ENCODE measurements at places on chromosomes 2 and 18. TPM values are rescaled to one million over a fixed set of nuclear protein-coding genes. Genes with fewer than 3 reads are reported as not detected.

DNA sequence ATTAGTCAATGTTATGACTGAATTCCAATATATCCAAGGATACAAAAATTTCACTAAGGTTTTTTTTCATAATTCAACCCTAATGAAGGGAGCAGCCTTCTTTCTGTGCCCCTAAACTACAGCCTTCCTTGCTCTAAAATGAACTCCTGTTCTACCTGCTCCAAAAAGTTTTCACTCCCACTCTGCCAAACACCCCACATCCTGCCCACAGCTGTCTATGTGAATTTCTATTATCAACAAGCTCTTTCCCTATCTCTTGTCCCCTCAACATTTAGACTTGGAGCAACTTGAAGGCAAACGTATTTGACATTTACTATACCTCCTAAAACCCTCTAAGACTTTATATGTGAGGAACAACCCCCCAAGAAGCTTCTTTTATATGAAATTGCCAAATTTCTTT is 2.5 kb downstream of the STAT4 start:
- no peak for DNase-seq

- DNase-seq, result no peak
These were observed 96.8 kb downstream of the ERBB4 start for GRCh38 chr2:212441821-212442220.

- no peak for DNase-seq
These were observed 118.3 kb upstream of the NETO1 start for GRCh38 chr18:72986103-72986502.

The ABCB11 gene
- total RNA-seq, result not detected

- no peak for DNase-seq
These were observed 131.9 kb upstream of the ALKAL2 start for GRCh38 chr2:419687-420317.

The SPATA3 gene
- not detected for total RNA-seq

GRCh38 chr2:48600204-48600813 is 17.3 kb upstream of the GTF2A1L start:
- DNase-seq, result peak; percentile 78

- no peak for DNase-seq
These were observed 116.5 kb upstream of the REG3G start for GRCh38 chr2:78908973-78909372.

DNA sequence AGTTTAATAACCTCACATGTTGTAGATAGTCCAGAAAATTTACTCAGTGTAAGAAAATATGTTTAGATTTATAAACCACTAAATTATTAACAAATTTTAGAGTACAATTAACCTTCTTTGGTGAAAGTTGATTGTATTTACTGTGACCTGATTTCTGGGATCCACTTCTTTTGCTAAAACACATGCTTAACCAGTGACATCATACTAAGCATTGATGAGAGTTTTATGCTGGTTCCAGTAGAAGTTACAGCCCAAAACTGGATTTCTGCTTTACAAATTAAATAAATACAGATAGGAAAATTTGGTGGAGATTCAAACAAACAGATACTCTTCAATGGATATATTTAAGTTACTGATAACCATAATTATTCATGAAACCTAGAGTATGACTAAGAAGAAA is 40.9 kb downstream of the RBBP8 start:
- DNase-seq, result no peak

The SKOR2 gene
- total RNA-seq, result not detected

DNA sequence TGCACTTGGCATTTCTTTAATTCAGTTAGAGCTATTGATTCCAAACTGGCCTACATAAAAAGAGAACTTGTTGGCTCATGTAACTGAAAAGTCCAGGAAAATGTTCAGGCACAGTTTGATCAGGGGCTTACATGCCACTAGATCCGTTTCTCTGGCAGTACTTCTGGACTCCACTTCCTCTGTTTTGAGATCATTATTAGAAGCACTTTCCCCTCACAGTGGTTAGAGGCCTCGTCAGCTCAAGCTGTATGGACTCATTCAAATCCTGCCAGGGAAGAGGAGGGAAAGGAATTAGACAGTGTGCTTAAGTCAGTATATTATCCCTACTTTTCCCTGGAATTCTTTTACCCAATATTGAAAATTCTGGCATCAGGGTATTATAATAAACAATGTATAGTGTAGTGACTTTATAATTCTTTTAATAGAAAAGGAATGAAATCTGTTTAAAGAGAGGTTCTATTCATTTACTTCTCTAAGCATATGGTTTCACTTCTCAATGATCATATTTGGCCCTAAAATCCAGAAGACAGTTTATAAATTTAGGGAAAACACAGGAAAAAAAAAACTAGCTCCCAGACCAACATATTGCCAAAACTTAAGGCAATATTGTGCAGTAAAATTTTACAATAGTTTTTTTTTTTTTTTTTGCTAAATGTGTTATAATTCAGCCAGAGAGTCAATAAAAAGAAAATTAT is 92.0 kb downstream of the ARMC9 start:
- no peak for DNase-seq

The TOGARAM2 gene
- not detected for total RNA-seq

- DNase-seq, result no peak
These were observed 67.0 kb downstream of the NCAPH start for GRCh38 chr2:96402591-96402990.

The PRKCE gene
- total RNA-seq, result 61.8 TPM

The KCNS3 gene
- total RNA-seq, result 2.5 TPM

DNA sequence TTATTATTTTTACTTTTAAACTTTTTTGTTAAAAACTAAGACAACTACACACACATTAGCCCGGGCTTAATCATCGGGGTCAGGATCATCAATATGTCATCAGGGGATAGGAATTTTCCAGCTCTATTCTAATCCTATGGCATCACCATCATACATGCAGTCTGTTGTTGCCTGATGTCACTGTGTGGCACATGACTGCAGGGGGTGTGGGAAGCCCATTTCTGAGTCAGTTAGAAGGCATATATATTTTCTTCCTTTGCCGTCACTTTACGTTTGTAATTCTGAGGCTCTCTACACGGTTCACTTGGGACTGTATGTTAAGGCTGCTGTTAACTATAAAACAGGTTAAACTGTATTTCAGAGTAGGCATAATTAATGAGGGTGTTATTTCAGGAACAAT is 144.4 kb upstream of the ITGA6 start:
- DNase-seq, result no peak

The MYOM1 gene
- total RNA-seq, result not detected

DNA sequence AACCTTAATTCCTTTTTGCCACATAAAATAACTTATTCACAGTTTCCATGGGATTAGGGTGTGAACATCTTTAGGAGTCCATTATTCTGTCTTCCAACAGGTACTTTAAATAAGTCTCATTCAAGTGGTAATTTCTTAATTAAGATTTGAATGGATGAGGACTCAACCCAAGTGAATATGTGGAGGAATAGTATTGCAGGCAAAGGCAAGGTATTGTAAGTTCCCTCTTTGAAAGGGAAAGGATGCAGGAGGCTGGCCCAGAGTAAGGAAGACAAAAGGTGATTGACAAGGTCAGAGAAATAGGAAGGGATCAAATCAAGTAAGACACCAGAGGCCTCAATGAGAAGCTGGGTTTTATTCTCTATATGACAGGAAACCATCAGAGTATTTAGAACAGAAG is 238.2 kb upstream of the RBMS1 start:
- DNase-seq, result no peak

- DNase-seq, result peak; percentile 83
These were observed 1.4 kb downstream of the SMC6 start for GRCh38 chr2:17752246-17752645.

DNA sequence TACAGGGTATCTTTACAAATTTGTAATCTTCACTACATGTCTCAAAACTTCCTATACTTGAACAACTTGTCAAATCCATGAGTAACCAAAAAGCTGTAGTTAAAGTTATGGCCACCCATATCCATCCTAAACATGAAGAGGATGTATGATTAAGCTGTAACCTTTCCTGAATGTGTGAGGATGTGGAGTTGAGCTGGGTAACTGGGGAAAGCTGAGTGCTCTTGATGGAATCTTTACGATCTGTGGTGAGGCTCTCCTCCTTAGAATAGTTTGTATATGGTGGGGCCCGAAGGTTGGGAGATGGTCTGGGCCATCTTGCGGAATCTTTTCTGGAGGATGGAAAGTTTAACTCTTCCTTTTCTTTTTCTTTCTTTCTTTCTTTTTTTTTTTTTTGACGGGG is 29.4 kb downstream of the DPP4 start:
- no peak for DNase-seq

DNA sequence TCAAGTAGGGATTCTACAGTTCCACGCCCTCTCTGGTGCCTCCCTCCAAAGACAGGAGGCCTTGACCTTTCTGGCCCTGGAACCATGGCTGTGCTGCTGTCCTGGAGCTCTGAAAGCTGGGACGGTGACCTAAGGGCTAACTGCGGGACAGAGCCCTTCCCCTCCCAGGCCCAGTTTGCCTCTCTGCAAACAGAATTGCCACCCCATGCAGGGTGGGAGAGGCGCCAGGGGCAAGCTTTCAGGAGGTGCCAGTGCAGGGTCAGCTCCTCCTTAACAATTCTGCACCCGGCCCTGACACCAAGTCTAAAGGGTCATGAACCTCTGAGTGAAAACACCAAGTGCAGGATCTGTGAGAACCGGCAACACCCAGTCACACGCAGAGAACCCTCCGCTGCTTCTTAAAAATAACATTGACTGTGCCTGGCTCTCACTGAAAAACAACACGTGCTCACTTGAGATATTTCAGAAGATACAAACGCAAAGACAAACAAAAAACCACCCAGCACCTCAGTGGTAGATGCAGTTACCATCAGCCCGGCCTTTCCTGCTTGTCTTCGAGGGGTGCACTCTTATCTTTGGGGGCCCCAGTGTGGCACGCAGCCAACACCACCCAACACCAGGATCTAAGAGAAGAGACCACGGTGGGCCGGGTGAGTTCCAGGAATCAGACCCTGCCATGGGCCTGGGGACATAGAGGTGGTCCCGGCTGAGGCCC is 1.1 kb upstream of the SNED1 start:
- no peak for DNase-seq

DNA sequence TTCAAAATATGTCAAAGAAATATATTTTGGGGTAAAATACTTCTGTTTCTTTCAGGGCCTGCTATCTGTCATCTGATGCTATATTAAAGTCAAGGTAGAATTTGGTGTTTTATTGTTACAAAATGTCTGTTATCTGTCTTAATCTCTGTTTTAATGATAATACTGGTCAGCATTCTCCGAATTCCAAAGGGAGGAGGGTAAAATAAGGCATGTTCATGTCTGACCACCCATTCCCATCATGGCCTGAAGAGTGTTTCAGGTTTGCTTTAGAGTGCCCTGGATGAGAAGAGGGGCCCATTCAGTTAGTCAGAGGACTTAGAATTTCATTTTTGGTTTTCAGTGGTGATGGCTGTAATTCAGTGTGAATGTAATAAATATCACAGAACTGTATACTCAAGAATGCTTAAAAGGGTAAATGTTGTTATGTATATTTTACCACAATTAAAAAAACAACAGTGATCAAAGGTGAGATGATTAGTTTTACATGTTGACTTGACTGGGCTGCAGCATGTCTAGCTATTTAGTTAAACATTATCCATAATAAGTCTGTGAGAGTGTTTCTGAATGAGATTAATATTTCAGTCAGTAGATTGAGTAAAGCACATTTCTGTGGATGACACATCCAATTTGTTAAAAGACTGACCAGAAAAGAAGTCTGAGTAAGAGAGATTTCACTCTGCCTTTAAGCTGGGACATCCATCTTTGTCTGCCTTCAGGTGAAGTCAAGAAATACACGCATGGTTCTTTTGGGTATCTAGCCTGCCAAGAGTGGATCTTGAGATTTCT is 467.9 kb upstream of the SYT4 start:
- no peak for DNase-seq

GRCh38 chr2:230221493-230221892 is 1.7 kb upstream of the SP110 start:
- no peak for DNase-seq

The TMEM163 gene
- 4.7 TPM for total RNA-seq

The TGFBRAP1 gene
- 23.0 TPM for total RNA-seq

The LYPD6 gene
- not detected for total RNA-seq

GRCh38 chr18:22838639-22839277 is 94.4 kb upstream of the RBBP8 start:
- DNase-seq, result no peak

- no peak for DNase-seq
These were observed 53.1 kb downstream of the MERTK start for GRCh38 chr2:111951486-111951885.

GRCh38 chr2:130836501-130837174 is at the start of gene ARHGEF4:
Gene ARHGEF4 (plus strand): TSS chr2:130836914. CDS start chr2:130836954, 40 bp downstream.
- no peak for DNase-seq

DNA sequence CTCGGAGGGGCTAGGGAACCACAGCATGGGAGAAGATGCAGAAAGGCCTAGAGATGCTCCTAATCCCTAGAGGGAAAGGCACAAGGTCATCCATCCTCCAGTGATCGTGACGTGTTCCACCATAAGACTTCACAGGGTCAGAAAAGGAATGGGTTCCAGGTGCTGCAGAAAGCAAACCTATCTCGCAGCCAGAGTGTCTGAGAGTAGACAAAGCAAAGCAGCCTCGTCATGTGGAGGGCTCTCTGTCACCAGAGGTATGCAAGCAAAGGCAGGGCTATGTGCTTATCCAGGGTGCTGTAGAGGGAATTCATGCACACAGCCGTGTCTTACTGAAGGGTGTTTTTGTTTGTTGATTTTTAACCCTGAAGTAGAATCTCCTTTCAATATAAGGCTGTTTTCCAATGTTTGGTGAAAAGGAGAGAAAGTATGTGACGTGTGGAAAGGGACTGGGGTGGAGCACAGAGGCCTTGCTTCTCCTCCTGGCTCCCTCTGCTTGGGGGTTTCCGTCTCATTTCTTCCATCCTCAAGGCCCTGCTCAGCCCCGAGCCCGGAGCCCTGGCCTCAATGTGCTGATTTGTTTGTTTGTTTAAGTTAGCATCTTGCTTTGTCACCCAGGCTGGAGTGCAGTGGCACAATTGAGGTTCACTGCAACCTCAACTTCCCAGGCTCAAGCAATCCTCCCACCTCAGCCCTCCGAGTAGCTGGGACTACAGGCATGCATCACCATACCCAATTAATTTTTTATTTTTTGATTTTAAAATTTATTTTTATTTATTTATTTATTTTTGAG is 3.0 kb downstream of the GPR55 start:
- no peak for DNase-seq

DNA sequence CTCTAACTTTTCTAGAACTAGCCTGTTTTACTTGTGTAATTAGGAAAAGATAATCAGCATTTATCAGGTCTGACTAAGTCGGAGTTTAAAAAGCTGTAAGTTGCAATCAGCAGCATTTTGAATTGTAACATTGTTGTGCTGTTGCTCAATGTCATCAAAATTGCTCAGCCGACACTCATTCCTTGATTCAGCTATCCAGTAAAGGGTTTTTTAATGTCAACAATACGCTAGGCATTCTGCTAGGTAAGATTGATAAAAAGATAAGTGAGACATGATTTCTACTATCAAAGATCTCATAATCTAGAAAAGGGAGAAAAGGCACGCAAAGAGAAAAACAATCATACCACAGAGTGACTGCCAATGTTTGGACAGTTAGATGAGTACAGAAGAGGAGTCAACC is 327.1 kb upstream of the CDH2 start:
- DNase-seq, result no peak
